ENCODE measurements at places on chromosomes 7 and 10. TPM values are rescaled to one million over a fixed set of nuclear protein-coding genes. Genes with fewer than 3 reads are reported as not detected.

DNA sequence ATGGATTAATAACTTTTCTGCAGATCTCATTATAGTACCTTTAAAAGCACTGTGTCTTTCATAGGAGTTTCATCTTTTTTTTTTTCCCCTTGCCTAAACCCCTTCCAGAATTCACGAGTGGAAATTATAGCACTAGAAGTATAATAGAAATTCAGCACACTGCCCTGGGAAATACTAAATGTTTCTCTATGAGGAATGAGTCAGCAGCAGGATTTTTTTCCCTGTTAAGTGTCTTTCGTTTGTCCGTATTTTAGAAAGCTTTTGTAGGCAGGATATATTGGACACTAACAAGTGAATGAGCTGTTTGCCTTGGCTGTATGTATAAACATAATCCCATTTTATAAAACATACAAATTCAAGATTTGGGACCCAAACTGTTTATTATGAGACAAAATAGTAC, 105.8 kb downstream of the EXOC4 start:
- no peak for DNase-seq

GRCh38 chr10:122665329-122665860, 34.3 kb downstream of the C10orf120 start:
- no peak for DNase-seq

DNA sequence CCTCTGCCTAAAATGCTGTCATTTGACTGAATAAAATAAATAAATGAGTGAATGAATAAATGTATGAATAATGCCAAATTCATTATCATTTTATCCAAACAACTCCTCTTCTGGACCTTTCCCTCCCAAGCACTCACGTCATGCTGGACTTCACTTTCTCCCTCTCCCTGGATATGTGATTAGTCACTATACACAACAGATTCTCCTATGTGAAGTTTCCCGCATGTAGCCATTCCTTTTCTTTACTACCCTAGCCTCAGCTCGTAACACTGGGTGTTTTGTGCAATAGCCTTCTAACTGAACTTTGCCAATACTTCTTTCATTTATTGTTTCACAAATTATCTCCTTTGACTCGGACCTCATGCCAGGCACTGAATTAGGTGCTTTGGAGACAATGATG, 87.6 kb upstream of the IL6 start:
- no peak for DNase-seq

GRCh38 chr10:13834581-13835286, 248.0 kb downstream of the PRPF18 start:
- DNase-seq = no peak

- DNase-seq = no peak
Observed at GRCh38 chr7:77808517-77808916, 9.9 kb downstream of the PHTF2 start.

- no peak for DNase-seq
Observed at GRCh38 chr7:42580061-42580460, 331.8 kb downstream of the C7orf25 start.

DNA sequence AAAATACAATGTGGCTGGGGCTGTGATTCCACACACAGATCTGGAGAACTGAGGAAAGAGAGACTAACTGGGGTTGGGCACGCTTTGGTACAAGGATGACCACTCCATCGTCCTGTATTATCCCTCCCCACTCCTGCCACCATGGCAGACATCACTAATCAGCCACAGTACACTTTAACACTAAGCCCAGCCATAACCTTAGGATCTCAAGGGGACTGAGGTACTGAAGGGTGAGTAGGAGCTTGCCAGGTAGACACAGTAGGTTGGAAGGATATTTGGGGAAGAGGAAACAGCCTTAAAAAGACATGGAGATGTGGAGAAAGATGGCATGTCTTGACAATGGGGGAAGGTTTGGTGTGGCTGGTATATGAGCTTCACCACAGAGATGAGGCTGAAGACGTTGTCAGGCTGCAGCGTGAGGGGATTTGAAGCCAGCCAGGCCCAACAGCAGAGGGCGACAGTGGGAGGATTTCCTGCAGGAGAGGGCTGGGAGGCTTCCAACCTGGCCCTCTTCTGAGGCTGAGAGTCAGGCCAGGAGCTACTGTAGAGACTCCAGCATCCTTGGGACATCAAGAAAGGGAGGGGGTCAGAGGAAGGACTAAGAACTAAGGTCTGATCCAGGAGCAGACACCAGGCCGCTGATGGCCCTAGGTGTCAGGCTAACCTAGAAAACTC, 58.6 kb upstream of the COL13A1 start:
- no peak for DNase-seq

DNA sequence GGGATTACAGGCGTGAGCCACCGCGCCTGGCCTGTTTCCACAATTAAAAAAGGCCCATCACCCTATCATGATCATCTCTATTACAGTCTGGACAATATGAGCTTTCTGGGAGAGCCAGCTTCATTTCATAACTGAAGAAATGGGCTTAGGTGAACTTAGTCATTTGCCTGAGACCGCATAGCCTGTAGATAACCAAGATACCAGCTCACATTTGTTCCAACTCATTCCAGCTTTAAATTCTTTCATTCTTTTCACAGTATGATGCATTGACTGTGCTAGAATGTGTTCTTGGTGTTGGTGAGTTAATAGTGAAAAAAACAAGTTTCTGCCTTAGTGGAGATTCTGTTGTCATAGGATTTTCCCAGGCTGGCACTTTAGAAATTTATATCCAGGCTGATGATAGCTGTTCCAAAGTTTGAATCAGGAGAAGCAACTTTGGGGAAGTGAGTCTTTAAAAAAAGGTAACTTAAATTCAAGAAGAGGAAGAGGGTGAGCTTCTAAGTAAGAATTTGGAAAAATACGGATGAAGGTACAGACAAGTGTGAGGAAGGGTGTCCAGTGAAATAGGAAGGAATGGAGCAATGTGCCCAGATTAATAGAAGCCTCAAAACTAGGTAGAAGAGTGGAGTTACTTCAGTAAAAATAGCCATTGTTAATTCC, 2.1 kb upstream of the H2AZ2 start:
- DNase-seq = no peak

DNA sequence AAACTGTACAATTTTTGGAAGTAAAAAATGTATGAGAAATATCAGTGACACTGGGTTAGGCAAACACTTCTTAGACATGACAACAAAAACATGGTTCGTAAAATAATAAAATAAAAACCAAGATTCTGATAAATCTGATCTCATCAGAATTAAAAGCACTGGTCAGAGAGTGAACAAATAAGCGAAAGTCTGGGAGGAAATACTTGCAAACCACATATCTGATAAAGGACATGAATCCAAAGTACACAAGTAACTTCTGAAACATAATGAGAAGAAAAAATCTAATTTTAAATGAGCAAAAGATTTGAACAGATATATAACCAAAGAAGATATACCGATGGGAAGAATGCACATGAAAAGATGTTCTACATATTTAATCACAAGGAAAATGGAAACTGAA, 91.5 kb downstream of the RTKN2 start:
- no peak for DNase-seq

DNA sequence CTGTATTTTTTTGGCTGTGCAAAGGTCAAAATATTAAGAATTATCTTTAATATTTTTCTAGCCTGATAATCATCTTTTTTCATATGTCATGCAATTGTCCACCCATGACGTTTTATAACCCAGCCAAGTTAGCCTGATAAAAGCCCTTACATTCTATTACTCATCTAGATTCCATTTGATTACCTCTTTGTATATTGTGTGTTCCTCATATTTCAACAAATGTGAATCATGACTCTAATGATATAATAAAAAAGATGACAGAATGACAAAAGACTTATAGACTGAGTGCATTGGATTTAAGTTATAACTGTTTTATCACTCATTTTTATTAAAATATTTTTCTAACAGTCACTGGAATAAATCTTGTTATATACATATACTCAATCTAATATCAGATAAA, 1560.0 kb upstream of the LRRTM3 start:
- DNase-seq = no peak

DNA sequence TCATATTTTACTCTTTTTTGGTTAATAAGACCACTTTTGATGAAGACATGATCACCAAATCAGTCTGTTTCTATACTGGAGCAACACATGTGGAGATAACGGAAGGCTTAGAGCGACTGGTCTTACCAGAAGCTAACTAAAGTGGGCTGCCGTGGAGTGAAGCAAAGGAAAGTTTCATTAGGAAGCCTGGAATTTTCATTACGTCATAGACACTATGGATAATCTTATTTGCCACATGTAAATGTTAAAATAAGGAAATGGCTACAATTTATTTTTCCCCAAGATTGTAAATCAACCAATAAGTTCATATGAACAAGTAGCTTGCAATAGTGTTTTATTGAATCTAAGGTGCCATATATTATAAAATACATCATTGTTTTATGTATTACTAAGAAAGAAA, 185.4 kb downstream of the PHTF2 start:
- no peak for DNase-seq

- DNase-seq = no peak
Observed at GRCh38 chr7:99789441-99790070, 5.6 kb upstream of the CYP3A4 start.

- no peak for DNase-seq
Observed at GRCh38 chr10:49220679-49221078, 32.5 kb upstream of the TMEM273 start.

Gene PTEN
- 48.5 TPM for total RNA-seq

Gene SLC16A9
- 2.1 TPM for total RNA-seq

Gene SDK1
- 1.2 TPM for total RNA-seq

Gene EVX1
- not detected for total RNA-seq

Gene IL2RA
- total RNA-seq = 1,808 TPM

Gene PNLIPRP1
- not detected for total RNA-seq

Gene TAX1BP1
- 97.1 TPM for total RNA-seq

Gene CHRM2
- not detected for total RNA-seq

Gene EIF5AL1
- 0.32 TPM for total RNA-seq

Gene SEMA3D
- total RNA-seq = 0.11 TPM

Gene CCDC7
- total RNA-seq = 12.2 TPM

Gene NPSR1
- total RNA-seq = not detected

Measured in activated T-helper 2 cell treated with anti-CD3 and anti-CD28 coated beads, Interferon-gamma antibody, Interleukin-2, Interleukin-4, amounts not matched to agents 10 μg/mL and 5 μg/mL and 100 μg/mL, durations not matched to agents 14 hours and 24 hours and 36 hours (primary cell).